ENCODE measurements at places on chromosomes 1 and 21.

DNA sequence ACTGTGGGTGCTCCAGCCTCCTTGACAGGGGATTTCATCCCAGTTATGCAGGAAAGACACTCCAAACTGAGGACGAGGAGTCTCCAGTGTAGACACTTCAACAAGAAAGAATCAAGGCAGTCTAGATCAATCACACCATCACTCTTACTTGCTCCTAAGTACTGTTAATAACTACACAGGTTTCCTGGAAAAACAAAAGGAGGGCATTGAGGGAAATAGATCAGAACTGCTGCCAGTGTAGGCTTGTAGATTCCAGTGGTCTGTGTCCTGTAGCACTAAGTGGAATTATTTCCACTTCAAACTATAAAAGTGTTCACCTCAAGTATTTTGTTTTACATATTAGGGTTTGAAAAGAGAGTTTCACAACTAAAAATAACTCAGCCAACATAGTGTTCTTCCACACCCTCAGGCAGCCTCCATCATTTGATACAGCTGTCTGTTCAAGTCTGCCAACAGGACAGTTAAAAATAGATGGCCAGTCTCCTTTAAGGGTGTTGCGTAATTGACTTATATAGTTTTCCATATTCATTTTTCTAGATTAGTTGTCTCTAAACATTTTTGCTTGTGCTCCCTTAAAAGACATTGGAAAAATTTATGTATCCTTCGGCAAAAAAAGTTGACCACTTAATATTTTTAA is 32.0 kb upstream of the AGL start:
- no peak for DNase-seq

DNA sequence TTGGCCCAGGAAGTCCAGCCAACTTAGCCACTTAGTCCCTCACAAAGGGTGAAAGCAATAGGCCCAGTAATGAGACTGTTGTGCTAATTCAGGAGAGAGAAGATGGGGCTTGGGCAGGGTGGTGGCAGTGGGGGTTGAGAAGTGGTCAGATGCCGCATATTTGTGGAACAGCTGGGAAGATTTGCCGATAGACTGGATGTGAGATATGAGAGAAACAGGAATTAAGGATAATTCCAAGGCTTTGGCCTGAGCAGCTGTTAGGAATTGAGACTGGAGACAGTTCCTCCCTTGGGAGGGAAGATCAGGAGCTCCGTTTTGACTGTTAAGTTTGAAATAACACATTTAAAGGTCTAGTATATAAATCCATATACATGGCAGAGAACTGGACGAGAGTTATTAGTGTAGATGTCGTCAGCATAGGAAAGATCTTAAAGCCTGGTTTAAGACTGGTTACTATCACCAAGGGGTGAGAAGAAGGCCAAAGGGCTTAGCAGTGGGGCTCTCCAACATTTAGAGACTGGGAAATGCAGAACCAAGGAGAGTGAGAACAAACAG is 323.7 kb upstream of the FAM78B start:
- no peak for DNase-seq

GRCh38 chr21:40770435-40771055 is 76.4 kb downstream of the DSCAM start:
- no peak for DNase-seq

DNA sequence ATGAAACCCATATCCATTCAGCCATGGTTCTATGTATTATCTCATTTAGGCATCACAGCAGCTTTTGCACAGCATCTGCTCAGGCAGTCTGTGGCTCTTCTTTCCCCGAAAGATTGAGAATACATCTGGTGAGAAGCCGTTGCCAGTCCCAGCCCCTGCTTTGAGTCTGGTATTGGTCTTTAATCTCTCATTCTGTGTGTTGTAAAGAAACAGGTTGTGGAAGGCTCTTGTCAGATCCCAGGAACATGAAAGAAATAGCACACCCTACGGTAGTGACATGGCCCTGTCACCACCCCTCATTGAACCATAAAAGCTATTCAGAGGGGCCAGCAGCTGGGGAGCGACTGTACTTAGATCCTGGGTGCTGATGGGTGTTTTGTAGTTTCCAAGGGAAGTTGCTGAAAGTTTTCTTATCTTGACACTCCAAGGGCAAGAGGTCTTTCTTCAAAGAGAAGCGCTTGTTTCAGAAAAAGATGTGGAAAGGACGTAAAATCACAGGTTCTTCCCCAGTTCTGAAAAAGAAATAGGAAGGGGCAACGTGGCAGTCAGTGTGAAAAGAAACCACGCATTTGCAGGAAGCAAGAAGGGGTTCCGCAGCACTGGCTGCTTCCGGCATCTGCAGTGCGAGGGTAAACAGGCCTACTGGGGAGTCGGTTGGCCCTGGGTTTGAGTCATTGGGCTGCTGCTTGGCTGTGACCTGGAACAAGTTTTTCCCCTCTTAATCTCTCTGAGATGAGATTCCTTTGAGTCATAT is 145.0 kb downstream of the DHRS3 start:
- DNase-seq, result no peak

All from endodermal cell (in vitro differentiated cells).